Islet precursor cell (in vitro differentiated cells): ENCODE measurements at places on chromosomes 12 and 14.
A peak's percentile ranks its signal among the peaks of the same experiment; 100 is the strongest.

DNA sequence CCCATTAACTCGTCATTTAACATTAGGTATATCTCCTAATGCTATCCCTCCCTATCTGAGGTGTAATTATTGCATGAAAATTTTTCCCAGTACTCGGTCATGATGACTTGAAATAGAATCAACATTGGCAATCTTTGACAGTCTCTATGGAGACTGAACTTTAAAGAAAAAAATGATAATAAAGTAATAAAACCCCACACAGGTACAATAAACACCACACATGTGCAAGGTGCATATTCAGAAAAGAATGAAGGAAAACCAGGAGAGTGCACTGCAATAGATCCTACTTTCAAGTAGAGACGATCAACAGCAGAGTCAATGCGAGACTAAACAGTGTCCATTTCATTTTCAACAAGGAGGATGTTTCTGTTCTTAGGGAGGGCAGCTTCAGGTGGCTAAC is 1253.8 kb upstream of the TMEM132C start:
- no peak for DNase-seq

DNA sequence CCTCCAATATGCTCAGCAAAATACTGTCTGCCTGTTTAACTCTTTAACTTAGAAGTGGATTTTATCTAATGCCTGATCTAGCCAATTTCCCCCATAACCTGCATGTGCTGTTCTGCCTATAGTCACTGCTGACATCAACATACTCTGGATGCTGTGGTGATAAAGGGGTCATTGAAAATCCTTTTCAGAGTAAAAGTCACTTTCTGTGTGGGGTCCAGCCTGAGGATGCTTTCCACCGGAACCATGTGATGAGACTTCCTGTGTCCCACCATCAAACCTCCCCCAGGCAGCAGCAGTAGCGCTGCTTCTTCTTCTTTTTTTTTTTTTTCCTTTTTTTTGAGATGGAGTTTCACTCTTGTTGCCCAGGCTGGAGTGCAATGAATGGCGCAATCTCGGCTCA is 607.0 kb downstream of the BCL11B start:
- DNase-seq: no peak

DNA sequence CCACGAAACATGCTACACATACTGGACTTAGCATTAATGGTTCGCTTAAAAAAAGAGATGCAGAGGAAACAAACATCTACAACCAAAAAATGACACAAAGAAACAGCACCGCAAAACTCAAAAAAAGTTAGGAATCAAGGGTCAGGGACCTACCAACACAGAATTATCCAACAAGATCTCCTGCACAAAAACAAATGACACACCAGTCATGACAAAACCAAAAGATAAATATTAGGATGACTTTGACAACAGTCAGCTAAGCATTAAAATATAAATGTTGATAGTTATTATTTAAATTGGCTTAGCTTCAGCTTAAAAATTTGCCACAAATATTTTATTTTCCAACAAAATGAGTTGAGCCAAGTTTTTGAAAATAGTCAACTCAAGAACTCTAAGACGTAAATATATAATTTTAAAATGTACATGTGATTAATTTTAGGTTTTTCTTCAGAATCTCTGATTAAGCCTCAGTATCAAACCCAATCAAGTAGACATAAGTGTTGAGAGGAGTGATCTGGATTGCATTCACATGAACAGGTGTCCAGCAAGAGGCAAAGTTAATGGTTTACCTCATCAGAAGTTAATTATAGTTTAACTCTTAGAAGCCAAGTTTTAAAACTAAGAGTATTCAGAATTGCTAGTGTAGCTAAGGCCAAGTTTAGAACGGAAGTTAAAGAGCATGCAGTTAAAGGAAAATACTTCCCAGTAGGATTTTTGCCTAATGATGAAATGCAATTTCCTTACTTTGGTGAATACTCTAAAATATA is 79.9 kb downstream of the HEATR5A start:
- no peak for DNase-seq

GRCh38 chr12:65147312-65147905 is 22.0 kb upstream of the LEMD3 start:
- no peak for DNase-seq

DNA sequence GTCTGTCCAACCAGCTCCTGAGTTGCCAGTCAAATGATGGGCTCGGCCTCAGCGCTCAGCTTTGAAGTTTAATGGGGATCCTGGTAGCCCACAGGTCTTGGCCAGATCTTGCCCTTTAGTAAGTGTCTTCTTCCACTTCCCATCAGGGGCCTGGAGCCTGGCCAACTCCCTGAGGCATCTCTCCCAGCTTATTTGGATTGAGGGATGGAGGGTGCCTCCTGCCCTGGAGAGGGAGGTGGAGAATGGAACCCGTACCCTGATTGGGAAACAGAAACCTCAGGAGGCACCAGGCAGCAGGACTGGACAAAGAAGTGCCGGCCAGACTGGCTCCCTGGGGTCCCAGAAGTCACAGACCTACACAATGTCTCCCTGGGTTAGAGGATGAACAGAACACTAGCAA is 40.5 kb upstream of the LTBP2 start:
- DNase-seq: no peak

GRCh38 chr14:104296388-104297312 is 158.3 kb downstream of the KIF26A start:
- DNase-seq: peak; percentile 46

DNA sequence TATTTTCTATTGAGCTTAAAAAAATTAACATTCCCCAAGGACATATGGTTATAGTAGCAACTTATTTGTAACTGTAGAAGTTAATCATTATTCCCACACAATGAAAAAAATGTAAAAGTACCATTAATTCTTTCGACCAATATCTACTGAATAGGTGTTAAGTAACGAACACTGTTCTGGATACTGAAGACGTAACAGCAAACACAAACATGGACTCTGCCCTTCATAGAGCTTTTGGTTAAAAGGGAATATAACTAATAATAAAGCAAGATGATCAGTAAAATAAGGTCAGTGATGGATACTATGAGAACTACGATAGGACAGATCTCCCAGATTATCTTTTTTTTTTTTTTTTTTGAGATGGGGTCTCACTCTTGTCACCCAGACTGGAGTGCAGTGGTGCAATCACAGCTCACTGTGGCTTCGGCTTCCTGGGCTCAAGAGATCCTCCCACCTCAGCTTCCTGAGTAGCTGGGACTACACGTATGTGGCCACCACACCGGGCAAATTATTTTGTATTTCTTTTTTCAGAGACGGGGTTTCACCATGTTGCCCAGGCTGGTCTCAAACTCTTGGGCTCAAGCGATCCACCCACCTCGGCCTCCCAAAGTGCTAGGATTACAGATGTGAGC is 93.9 kb downstream of the PAWR start:
- no peak for DNase-seq

DNA sequence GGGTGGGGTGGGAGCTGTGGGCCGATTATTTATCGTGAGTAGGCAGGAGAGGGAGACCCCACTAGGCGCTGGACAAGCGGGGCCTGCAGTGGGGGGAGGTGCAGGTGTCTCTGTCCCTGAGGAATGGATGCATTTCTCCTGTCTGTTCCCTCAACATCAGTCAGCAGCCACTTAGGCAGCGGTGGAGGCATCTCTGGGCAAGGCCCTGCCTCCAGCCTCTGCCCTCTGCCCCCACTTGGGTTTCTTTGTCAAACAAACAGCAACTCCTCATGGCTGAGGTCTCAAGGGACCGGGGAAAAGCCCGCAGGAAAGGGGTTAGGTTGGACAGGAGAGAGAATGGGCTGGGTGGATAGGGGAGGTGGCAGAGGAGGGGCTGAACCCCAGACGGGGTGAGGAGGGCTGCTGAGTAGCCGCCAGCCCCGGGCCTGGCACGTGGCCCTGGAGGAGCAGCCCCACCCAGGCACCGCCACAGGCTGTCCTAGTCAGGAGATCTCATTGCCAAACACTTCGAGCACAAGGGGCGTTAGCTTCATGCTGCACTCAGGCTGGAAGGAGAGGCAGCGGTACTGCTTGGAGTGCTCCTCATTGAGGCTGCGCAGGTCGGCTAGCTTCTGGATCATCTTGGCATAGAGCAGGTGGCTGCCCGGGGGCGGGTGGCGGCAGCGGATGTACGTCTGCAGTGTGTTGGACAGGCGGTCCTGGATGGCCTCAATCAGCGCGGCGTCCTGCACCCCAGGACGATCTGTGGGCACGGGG is 24.7 kb upstream of the HDAC7 start:
- DNase-seq: no peak

DNA sequence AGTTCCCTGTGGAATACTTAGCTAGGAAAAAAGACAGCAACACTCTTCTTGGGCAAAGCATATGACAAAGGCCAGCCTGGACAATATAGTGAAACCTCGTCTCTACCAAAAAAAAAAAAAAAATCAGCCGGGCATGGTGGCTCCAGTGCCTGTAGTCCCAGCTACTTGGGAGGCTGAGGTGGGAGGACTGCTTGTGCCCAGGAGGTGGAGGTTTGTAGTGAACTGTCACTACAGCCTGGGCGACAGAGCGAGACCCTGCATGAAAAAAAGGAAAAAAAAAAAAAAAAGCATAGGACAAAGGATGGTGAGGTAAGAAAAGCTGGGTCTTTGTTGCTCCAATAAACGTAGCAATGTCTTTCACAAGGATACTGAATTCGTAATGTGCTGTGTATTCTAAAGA is 1.1 kb downstream of the TXNDC16 start:
- DNase-seq: no peak

DNA sequence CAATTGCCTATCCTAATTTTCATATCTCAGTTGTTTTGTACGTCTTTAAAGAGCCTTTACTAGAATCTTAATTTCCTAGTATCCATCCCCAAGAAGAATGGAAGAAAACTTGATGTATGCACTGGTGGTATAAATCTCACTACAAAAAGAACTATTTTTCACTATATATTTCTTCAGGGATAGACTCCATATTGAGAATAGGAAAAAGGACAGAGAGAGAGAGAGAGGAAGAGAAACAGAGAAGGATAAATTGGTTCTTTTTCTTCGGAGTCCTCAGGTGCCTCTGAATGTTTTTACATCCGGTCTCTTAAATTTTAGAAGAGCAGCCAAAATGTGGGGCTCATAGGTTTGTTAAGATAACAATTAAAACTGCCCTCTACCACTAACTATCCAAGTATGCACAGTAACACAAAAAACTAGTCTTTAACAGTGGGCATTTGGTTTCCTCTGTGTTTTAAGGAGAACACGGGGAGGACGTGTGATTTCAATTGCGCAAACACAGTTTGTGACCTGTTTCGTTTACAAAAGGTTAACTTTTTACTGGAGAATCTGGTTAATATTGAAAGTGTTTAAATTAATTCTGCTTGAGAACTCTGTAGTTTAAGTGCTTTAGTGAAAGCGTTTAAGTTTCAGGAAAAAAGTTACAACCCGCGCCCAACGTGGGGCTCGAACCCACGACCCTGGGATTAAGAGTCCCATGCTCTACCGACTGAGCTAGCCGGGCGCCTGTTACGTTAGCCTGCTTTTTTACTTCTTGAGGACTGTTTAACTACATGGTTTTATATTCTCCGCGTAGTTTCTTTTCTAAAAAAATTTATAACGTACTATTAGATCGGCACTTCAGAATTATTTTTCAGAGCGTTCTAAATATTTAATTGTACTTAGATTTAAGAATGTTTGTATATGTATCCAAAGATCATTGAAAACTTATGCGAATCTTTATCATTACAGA is 5.1 kb upstream of the PSMA3 start:
- DNase-seq: peak; percentile 77

DNA sequence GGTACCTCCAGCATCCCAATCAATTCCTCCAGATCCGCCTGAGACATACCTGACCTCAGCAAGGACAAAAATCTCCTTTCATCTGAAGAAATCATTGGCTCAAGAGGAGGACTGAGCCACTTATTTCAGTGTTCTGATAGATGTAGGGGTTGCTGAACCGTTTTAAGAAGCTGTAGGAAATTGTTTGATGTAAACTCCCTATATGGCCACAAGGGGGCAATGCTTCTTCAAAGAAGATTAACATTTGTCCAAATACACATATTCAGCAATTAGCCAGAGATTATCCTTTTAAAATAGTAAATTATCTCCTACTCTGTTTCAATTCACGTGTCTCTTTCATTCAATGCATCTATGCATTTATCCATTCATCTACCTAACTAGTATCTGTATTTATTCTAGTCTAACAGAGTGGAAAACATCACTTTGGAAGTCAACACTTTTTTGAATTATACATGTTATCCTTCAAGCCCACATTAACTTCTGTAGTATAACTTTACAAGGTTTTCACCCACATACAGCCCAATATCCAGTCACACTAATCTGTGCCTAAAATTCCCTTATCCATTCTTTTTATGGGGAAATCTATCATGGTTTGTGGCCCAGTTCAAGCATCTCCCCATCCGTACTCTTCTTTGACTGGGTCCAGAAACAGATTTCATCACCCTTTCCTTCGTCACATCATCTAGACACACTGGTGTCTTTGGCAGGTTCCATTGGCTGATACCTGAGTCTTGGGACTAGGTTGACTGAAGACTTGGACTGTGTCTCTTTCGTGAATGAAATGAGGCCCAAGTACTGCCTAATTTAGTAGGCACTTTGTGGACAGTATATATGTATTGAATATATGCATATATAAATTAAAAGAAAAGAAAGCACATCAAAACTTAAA is 411.0 kb upstream of the OR4E1 start:
- no peak for DNase-seq

DNA sequence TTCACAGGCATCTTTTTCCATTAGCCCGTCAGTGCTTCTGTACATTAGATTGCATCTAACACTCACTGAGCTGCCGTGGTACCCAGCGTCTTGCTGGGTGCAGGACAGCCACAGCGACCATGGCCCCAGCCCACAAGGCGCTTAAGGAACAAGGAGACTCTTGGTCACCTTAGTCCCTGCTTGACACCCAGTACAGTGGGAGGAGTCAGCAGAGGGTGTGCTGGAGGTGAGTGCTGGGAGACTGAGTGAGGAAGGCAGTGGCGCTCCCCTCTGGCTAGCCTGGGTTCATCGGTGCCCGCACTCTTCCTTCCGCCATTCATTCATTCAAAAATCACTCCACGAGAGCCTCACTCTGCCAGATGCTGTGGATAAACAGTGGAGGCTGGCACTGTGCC is 21.8 kb downstream of the FBLN5 start:
- no peak for DNase-seq

GRCh38 chr12:45914090-45914489 is 76.3 kb downstream of the SCAF11 start:
- peak; percentile 81 for DNase-seq

DNA sequence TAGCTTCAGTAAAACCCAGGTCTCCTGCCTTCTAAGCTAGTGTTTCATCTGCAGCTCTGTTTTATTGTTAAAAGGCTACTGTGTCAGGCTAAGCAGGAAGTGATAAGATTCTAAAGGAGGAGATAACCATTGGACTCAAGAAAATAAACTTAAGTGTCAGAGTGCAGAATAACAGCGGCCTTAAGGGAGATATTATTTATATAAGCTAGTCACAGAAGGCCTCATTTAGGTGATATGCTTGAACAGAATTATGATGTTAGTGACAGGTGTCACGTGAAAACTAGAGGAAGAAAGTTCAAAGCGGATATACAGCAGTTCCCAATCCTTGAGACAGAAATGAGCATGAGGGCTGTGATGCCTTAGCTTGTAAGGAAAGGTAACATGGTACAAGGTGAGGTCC is 373.4 kb downstream of the FOXG1 start:
- DNase-seq: no peak

GRCh38 chr12:100926669-100927248 is 132.2 kb downstream of the ANO4 start:
- peak; percentile 88 for DNase-seq

GRCh38 chr12:6312529-6313325 is 2.2 kb downstream of the PLEKHG6 start:
- DNase-seq: peak; percentile 95
